ENCODE measurements at places on chromosomes 4 and X.
A peak's percentile ranks its signal among the peaks of the same experiment; 100 is the strongest.

GRCh38 chr4:112923516-112923915, 125.9 kb upstream of the ANK2 start:
- no peak for DNase-seq

- DNase-seq, result no peak
These were observed 66.0 kb downstream of the MANBA start for GRCh38 chr4:102694791-102695190.

DNA sequence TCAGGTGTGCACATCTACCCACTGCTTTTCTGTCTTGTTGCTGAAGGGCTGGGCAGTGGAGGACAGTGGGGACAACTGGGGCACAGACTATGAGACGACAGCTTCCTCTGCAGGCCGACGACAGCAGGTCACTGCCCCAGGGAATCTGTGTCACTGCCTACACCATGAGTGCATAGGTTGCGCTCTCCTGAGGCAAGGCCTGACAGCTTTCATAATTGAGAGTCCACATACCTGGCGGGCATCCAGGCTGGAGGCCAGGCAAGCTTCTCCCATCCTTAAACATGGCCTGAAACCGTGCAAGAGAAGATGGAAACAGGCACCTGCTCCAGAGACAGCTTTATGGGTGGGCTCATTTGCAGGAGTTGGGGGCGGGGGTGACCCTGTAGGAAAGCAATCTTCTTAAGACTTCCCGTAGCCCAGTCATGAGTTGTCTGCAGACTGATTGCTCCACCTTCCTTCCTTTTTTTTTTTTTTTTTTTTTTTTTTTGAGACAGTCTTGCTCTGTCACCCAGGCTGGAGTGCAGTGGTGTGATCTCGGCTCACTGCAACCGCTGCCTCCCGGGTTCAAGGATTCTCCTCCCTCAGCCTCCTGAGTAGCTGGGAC, 2.9 kb downstream of the ANOS1 start:
- no peak for DNase-seq

GRCh38 chrX:49710744-49711319, 15.0 kb upstream of the PAGE1 start:
- DNase-seq, result no peak

GRCh38 chr4:171920901-171921300, 107.7 kb downstream of the GALNTL6 start:
- no peak for DNase-seq

- DNase-seq, result peak; percentile 73
These were observed 174.5 kb downstream of the NSUN7 start for GRCh38 chr4:40924096-40924792.

GRCh38 chr4:128384091-128384520, 96.5 kb upstream of the PGRMC2 start:
- DNase-seq, result peak; percentile 89

DNA sequence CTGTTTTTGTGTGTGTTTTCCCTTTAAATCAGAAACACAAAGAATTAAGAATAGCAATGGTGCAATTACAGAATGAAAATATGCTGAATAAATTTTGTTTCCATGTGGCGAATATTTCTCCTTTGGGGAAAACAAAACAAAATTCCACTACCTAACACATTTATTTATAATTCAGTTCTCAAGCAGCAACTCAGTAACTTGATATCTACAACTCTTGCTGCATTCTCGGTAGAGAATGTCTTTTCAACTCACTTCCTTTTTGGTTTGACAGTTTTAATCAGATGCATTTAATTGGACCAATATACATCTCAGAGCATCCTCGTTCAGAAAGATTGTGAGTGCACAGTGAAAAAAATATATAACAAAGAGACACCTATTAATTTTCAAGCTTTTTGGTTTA, 30.8 kb downstream of the ZNF827 start:
- peak; percentile 56 for DNase-seq

DNA sequence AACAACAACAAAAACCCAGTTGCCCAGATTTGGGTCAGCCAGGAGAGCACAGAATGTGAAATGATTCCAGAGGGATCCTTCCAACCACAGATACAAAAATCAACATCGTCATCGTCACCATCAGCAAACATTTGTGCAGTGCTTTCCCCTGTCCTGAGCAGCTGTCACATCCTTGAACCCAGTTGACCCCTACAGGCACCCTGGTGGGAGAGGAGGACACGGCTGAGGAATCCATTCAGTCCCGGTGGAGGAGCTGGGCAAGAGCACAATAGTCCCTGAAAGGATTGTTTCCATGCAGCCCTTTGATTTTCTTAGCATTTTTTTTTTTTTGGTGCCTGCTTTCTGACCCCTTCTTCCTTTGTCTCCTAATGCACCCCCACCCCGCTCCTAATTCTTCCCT, 37.1 kb upstream of the STX18 start:
- no peak for DNase-seq

- no peak for DNase-seq
These were observed 94.5 kb upstream of the GALNTL6 start for GRCh38 chr4:171718665-171719064.

GRCh38 chr4:80806472-80806871, 224.0 kb upstream of the BMP3 start:
- DNase-seq, result no peak

DNA sequence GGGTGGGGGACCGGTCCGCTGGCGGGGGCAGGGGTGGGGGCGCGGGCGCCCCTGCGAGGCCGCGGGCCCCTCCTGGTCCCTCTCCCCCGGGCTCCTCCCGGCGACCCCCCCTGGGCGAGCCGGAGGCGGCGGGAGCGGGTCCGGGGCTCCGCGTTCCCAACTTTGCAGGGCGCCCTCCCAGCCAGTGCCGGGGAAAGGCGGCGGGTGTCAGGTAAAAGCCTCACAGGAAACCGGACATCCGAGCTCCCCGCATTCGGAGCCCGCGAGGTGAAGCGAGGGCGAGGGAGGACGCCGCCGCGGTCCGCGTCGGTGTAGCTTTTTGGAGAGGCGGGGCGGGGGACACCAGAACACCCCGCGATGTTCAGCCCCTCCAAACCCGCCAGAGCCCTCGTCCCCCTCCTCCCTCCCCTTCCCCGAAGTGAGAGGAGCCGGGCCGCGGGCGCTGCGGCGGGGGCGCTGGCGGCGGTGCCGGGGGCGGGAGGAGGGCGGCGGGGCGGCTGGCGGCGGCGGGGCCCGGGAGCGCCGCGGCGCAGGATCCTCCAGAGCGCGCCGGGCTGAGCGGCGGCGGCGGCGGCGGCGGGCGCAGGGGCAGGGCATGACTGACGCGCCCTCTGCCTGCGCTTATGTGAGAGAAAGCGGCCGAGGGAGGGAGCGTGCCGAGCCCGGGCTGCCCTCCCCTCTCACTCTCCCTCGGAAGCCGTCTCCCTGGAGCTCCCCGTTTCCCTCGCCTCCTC, at the start of gene VEGFC:
TSS of gene VEGFC (minus strand) at position 597 of the 734 bp plus-strand sequence. CDS start 611 bp downstream, outside the sequence.
- peak; percentile 69 for DNase-seq

DNA sequence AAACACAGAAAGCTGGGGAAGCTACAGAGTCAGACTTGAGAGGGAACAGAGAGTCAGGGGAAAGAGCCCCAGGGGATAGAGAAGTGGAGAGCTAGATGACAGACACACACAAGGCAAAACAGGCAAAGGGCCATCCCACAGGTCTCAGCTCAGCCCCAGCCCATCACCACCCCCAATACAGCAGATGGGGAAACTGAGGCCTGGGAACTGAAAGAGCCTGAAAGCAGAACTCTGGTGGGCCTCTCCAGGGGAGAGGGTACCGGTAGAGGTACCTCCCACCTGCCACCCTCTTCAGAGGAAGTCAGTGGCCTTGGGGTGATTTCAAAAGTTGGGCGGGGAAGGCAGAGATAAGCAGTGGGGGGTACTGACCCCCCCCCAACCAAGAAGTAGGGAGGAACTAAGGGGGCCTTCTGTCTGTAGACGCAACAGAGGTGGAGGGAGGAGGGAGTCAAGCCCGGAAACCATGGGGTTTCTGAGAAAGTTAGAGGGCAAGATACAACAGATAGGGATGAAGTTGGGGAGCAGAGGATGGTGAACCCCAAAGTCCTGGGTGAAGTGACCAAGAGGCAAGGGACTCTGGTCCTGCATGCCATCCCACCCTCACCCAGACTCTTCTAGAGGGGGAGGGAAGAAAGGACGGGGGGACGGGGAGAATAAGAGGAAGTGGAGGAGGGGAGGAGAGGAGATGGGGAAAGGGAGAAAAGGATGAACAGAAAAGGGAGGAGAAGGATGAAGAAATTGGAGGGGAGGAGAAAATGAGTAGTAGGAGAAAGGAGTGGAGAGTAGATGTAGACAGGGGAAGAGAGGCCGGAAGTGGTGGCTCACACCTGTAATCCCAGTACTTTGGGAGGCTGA, 3.2 kb downstream of the GATA1 start:
- DNase-seq, result no peak

DNA sequence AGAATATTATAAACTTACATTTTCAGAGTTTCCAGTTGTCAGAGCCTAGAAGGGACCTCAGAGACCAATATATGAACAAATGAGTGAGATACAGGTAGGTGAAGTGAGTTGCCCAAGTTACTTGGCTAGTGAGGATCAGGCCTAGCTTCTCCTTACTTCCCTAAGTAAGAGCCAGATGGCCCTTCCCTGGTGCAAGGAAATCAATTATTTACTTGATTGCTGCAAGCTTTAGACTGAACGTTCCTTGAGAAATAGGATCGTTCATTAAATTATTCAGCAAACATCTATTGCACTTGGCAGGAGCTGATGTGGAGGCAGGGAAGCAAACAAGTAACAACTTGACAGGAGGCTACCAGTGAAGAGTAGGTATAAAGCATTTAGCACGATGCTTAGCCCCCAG, 117.8 kb downstream of the EFHC2 start:
- DNase-seq, result no peak
